Upper lobe of left lung (tissue), 6 donors: ENCODE measurements at places on chromosomes 16 and 17. TPM values are rescaled to one million over a fixed set of nuclear protein-coding genes. Genes with fewer than 3 reads are reported as not detected.

The ALOX12 gene
- 1.6 TPM for total RNA-seq

The SMIM36 gene
- total RNA-seq: not detected

The SLC13A2 gene
- total RNA-seq: 0.10 TPM

The NR1D1 gene
- 15.5 TPM for total RNA-seq

The ADGRG1 gene
- total RNA-seq: 34.6 TPM

The CCDC78 gene
- total RNA-seq: 61.4 TPM

The CHD3 gene
- 126 TPM for total RNA-seq

The RASL10B gene
- total RNA-seq: 1.4 TPM

The CACNG4 gene
- 6.0 TPM for total RNA-seq

GRCh38 chr16:86101897-86102157, 202.9 kb downstream of the IRF8 start:
- no peaks in the 10 kb centered on the region for H3K27me3 ChIP-seq
- H3K4me1 ChIP-seq: no peaks in the 10 kb centered on the region
- no peak overlapping the region for H3K4me3 ChIP-seq
- no peaks in the 10 kb centered on the region for H3K36me3 ChIP-seq
- H3K27ac ChIP-seq: no peak overlapping the region

GRCh38 chr17:34451313-34451712, 88.3 kb upstream of the CCL1 start:
- no peak for DNase-seq
- no peak overlapping the region for H3K27ac ChIP-seq
- no peaks in the 10 kb centered on the region for H3K36me3 ChIP-seq
- H3K27me3 ChIP-seq: no peaks in the 10 kb centered on the region

DNA sequence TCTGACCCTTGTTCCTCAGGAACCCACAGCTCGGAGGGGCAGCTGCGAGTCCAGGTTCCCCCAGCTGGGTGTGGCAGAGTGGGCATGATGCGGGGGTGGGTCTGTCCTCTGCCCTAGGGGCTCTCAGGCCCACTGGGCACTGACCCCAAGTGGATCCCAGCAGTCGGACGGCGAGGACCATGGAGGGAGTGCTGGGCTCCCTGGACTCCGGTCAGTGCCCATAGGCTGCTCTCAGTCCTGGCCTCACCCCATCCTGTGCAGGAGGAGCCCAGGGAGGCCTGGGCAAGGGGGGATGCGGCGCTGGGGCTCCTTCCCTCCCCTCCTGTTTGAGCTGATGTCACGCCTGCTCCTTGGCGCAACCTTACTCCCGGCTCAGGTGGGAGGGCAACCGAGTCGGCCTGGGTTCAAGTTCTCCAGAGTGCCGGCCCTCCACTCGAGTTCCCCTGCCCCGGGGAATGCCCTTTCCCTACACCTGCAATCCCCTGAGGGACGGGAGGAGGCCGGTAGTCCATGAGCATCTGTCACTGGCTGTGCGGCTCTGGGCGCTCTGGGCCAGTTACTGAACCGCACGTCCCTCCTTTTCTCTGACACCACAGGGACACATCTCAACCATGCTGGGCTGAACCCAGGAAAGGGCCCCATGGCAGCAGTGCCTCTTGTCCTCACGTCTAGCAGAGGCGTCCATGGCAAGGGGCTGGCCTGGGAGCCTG, 52.6 kb upstream of the ACSF3 start:
- no peak overlapping the region for H3K4me3 ChIP-seq
- no peaks in the 10 kb centered on the region for H3K36me3 ChIP-seq
- DNase-seq: peak; percentile 56
- H3K27me3 ChIP-seq: no peaks in the 10 kb centered on the region

DNA sequence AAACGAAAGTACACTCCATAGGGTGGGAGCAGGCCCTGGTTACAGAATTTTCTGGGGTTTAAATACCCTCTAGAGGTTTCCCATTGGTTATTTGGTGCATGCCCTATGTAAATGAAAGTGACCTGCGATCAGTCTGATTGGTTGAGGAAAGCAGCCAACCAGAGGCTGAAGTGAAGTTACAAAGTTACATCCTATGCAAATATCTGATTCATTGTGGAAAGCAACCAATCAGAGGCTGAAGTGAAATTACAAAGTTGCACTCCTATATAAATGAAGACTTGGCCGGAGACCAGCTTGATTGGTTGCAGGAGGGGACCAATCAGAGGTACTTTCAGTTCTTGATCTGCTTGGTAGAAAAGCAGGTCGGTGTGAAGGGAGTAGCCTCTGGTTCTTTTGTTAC, 24.4 kb downstream of the NAA60 start:
- H3K4me1 ChIP-seq: peaks cover 26% of the 10 kb centered on the region
- no peak for DNase-seq
- H3K4me3 ChIP-seq: no peak overlapping the region
- H3K27ac ChIP-seq: no peak overlapping the region

- H3K27ac ChIP-seq: peak overlapping the region; percentile 1
- H3K4me1 ChIP-seq: peaks cover 27% of the 10 kb centered on the region
- no peak overlapping the region for H3K4me3 ChIP-seq
- DNase-seq: no peak
- H3K27me3 ChIP-seq: no peaks in the 10 kb centered on the region
Measured at GRCh38 chr16:81601008-81601428, 156.4 kb downstream of the CMIP start.

- no peak overlapping the region for H3K4me3 ChIP-seq
- H3K27ac ChIP-seq: no peak overlapping the region
- DNase-seq: no peak
- no peaks in the 10 kb centered on the region for H3K27me3 ChIP-seq
Measured at GRCh38 chr17:14353861-14354474, 53.1 kb downstream of the HS3ST3B1 start.

- no peaks in the 10 kb centered on the region for H3K36me3 ChIP-seq
- no peak overlapping the region for H3K4me3 ChIP-seq
- no peaks in the 10 kb centered on the region for H3K4me1 ChIP-seq
- H3K27me3 ChIP-seq: no peaks in the 10 kb centered on the region
- no peak overlapping the region for H3K27ac ChIP-seq
- no peak for DNase-seq
Measured at GRCh38 chr17:31328160-31328535, 6.7 kb upstream of the EVI2A start.

DNA sequence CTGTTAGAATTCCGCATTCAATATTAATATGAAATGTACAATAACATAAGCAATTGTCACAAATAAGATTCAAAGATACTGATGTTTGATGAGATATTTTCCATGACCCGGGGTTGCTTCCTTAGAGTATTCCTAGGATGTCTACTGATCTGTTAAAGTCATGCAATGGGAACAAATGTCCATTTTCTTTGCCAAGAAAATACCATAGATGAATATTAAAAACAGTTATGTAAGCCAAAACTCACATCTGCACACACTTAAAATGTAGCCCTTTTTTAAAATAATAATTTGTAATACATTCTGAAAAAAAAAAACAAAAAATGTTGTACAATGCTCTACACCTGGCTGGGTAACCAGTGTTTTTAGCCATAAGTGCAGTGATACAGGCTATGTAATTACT, 259.4 kb upstream of the AXIN2 start:
- H3K36me3 ChIP-seq: no peaks in the 10 kb centered on the region
- DNase-seq: no peak
- no peak overlapping the region for H3K27ac ChIP-seq
- H3K4me3 ChIP-seq: no peak overlapping the region
- no peaks in the 10 kb centered on the region for H3K4me1 ChIP-seq
- no peaks in the 10 kb centered on the region for H3K27me3 ChIP-seq

DNA sequence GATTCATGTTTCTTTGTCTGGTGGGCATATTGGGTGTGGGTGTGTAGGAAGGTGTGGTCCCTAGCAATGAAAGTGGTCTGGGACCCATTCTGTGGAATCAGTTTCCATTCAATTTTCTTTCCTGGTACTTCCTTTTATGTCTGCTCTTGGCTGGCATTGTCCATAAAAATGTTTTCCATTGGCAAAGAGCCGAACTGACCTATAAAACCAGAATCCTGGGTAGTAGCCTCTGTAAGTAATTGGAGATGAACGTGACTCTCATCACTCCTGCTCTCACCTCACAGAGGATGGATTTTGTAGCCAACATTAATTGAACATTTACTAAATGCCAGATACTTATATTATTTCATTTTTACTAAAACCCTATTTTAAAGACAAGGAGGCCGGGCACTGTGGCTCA, 66.5 kb upstream of the IRX3 start:
- H3K27ac ChIP-seq: no peak overlapping the region
- DNase-seq: no peak
- H3K36me3 ChIP-seq: no peaks in the 10 kb centered on the region

DNA sequence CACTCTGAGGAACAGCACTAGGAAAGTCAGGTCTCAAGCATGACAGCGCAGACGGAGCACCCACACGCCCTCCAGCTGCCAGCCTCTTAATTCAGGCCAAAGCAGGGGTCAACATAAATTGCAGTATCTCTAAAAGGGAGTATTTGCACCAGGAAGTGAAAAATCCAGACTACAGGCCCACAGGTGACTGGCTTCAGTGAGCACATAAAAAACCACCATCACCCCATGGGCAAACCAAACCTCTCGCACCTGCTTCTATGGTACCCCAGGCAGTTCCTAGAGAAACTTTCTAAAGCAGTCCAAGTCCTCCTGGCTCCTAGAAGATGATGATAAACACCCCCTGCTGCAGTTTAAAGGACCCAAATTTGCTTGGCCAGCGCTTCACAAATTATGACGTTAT, 129.8 kb downstream of the ZNF423 start:
- no peaks in the 10 kb centered on the region for H3K36me3 ChIP-seq
- no peak overlapping the region for H3K4me3 ChIP-seq
- no peaks in the 10 kb centered on the region for H3K27me3 ChIP-seq
- no peak overlapping the region for H3K27ac ChIP-seq

- H3K27ac ChIP-seq: no peak overlapping the region
- peaks cover 9% of the 10 kb centered on the region for H3K4me1 ChIP-seq
- DNase-seq: no peak
- H3K27me3 ChIP-seq: no peaks in the 10 kb centered on the region
Measured at GRCh38 chr17:19677736-19678379, 29.3 kb downstream of the ALDH3A2 start.

DNA sequence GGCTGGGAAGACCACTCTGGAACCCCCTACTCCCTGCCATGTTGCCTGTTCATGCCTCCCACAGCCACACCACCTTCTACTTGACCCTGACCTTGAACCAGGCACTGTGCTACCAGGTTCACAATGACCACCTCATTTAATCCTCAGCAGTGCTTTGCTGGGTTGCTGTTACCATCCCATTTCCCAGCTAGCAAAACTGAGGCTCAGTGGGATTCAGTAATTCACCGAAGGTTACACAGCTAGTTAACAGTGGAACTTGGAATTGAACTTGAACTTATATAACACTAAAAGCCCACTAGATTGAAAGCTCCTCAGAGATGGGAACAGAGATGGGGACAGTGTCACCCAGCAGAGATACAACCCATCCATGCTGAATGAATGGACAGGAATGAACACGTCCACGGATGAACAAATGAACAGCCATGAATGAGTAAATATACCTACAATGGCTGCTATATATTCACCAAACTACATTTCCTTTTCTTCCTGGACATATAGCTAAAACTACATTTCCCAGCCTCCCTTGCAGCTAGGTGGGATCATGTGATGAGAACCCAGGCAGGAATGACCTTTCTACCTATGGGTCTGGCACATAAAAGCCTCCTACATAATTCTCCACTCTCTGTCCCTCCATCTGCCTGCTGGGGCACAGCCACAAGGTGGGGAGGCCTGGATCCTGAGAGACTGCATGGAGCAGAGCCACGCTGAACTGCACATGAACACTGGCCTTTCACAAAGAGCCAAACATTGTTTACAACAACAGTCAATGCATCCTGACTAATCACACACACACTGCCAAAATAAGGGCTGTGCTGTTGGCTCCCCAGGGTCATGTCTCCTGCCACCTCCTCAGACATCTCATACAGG, 94.8 kb downstream of the RMI2 start:
- DNase-seq: no peak
- H3K4me3 ChIP-seq: no peak overlapping the region
- no peaks in the 10 kb centered on the region for H3K36me3 ChIP-seq
- H3K4me1 ChIP-seq: no peaks in the 10 kb centered on the region
- H3K27ac ChIP-seq: no peak overlapping the region

DNA sequence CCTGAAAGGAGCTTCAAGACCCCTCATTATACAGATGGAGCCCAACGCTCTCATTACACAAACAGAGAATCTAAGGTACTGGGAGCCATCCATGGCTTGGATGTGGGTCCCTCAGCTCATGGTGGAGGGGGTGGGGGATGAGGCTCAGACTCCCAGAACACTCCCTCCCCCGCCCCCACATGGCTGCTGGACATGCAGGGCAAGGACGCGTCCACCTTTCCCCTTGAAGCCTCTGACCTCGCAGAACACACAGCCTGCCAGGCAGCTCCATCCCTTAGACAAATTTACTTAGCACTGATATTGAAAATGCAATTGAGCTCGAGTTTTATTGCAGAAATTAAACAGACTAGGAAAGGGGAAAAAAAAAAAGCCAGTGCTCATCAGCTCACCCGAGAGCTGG, 203.9 kb downstream of the ZNF423 start:
- no peaks in the 10 kb centered on the region for H3K27me3 ChIP-seq
- no peak overlapping the region for H3K4me3 ChIP-seq
- DNase-seq: no peak

DNA sequence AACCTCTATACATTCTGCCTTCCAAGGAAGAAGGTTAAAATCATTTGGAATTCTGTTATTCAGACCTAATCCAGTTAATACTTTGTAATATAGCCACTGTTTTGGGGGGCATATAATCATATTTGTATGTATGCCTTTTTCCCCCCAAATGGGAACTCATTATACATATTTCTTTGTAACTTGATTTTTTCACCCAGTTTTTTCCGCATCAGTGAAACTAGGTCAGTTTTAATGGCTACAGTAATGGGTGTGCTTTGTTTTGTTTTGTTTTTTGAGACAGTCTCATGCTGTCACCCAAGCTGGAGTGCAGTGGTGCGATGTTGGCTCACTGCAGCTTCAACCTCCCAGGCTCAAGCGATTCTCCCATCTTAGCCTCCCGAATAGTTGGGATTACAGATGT, 54.9 kb downstream of the WWP2 start:
- H3K27me3 ChIP-seq: no peaks in the 10 kb centered on the region
- peaks cover 12% of the 10 kb centered on the region for H3K4me1 ChIP-seq
- no peak overlapping the region for H3K27ac ChIP-seq
- no peaks in the 10 kb centered on the region for H3K36me3 ChIP-seq
- H3K4me3 ChIP-seq: no peak overlapping the region

DNA sequence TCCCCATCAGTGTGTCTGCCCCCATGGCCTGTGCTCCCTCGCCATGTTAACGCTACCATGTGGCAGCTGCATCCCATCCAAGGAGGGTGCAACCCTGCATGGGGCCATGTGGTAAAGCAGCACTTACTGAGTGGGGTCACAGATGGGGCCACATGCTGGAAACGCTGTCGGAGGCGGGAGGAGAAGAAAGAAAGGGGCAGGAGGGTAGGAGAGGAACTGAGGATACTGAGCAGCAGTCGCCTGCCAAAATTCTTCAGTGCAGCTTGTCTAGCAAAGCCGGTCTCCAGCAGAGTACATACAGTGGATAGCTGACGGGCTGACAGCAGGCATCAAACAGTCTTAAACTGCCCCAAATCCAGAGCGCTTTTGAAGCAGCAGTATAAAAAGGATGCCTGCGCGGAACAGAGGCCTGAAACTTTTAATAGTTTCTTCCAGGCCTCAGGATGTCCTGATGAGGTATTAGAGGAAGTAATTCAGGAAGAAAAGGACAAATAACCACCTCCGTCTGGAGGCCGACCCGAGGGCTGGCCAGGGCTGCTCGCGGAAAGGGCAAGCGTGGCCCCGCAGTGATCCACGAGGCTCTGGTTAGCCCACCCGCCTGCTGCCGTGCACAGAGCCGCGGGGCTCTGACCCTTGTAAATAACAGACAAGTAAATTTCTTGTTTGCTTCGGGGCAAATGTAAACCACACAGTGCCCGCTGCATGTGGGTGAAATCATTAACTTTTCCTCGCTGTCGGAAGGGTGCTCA, 149.0 kb downstream of the CCDC182 start:
- no peaks in the 10 kb centered on the region for H3K27me3 ChIP-seq
- no peak overlapping the region for H3K4me3 ChIP-seq
- H3K27ac ChIP-seq: no peak overlapping the region
- no peak for DNase-seq
